ENCODE measurements at places on chromosomes 5 and 9.

- no peak for DNase-seq
Observed at GRCh38 chr9:111151537-111151936, 113.3 kb upstream of the LPAR1 start.

DNA sequence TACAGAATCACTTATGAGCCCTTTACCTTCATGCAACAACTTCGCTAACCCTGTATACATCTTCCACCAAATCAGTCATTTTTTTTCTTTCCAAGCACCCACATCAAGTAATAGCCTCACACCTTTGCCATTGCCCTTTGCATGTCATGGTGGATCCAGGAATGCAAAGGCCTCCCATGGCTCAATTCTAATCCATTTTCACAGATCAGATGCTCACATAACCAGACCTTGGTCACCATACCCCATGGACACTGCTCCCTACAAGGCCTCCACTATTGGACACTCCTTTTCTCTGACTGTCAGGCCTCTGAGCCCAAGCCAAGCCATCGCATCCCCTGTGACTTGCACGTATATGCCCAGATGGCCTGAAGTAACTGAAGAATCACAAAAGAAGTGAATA lies 179.5 kb downstream of the RASEF start:
- no peak for DNase-seq

DNA sequence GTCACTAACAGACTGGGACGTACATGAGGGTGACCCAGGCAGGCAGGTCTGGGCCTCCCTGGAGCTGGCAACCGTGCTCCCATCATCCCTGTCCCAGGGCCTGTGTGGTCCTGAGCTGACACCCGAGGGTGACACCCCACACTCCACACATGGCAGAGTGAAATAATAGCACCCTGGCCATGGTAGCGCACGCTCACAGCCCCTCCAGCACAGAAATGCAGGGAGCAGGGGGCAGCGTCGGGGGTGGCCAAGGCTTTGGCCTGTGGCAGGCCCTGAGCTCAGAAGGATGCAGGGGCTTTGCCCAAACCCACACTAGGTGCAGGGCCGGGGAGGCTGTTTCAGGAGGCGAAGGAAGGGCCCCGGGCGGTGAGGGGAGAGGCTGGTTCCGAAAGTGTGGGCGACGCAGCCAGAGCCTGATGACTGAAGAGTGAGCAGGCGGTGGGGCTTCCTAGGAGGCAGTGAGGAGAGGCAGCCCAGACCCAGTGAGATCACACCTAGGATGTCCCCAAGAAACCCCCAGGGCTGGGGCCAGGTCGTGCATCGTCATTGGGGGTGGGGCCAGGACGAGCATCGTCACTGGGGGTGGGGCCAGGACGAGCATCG lies 12.9 kb downstream of the OR2V2 start:
- peak; percentile 66 for DNase-seq

- no peak for DNase-seq
Observed at GRCh38 chr5:73454379-73455036, 5.9 kb upstream of the FOXD1 start.

DNA sequence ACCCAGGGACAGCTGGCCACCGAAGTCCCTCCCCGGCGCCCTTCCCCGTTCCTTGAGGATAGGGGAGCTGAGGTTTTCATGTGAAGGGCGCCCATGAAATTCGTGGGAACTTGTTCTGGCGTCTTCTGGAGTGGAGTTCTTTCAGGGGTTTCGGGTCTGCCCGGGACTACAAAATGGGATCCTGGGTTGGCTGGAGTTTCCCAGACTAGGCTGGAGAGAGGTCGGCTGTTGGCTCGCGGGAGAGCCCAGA lies 3.6 kb upstream of the RGMB start:
- no peak for DNase-seq

DNA sequence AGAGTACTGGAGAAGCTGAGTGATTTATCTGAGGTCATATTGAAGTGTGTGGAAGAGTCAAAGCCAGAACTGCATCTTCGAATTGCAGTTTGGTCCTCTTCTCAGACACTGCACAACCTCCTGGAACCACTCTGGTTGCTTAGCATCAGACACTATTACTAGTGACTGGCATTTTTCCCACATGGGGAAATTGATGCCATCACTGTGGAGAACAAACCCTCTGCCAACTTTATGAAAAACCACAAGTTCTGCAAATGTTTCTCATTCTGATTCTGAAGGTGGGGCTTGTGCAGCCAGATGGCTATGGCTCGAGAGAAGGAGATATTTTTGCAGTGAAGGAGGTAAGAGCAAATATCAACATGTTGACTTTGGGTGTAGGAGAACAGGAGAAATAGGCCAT lies 67.2 kb downstream of the KCTD16 start:
- no peak for DNase-seq

- DNase-seq = no peak
Observed at GRCh38 chr9:35616681-35617459, 1.3 kb downstream of the CD72 start.

DNA sequence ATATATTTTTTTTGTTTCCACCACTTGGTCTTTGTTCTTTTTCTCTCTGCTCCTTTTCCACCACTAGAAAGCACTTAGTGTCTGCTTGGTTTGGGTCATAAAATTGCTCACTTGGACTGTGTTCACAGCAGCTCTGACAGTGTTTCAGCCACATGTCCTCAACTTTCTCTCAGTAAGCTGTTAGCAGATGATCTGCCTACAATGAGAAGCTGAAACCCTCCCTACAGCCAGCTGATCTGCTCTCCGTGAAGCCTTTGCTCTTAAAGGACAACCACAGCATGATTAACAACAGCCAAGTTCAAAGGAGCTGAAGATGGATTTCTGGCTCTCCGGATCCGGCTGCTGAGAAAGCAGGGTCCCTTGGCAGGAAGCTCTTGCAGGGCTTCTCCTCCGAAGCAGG lies 31.6 kb downstream of the PRLR start:
- no peak for DNase-seq

- peak; percentile 68 for DNase-seq
Observed at GRCh38 chr5:177500685-177501522, 3.5 kb upstream of the PDLIM7 start.

GRCh38 chr9:2015581-2016407 lies 647 bp downstream of the SMARCA2 start:
- DNase-seq = peak; percentile 21

DNA sequence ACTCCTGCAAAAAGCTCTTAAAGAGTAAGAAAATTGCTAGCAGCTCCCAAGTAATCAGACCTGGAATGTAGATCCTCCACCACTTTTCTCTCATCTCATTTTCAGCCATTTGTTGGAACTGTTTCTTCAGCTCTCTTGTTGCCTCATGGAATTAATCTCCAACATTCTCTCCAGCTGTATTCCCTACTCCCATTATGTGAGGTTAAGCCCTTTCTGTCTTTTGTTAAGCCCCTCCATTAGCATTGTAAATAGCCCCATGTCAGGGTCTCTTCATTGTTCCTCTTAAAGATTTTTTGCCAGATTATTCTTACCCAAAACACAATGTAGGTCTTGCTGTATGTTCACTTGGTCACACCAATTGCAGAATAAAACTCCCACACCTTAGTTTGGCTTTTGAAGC lies 119.8 kb downstream of the PLPPR1 start:
- DNase-seq = no peak

GRCh38 chr9:113361304-113362018 lies 12.1 kb downstream of the BSPRY start:
- DNase-seq = no peak

- no peak for DNase-seq
Observed at GRCh38 chr5:150519978-150520377, 12.0 kb downstream of the NDST1 start.

DNA sequence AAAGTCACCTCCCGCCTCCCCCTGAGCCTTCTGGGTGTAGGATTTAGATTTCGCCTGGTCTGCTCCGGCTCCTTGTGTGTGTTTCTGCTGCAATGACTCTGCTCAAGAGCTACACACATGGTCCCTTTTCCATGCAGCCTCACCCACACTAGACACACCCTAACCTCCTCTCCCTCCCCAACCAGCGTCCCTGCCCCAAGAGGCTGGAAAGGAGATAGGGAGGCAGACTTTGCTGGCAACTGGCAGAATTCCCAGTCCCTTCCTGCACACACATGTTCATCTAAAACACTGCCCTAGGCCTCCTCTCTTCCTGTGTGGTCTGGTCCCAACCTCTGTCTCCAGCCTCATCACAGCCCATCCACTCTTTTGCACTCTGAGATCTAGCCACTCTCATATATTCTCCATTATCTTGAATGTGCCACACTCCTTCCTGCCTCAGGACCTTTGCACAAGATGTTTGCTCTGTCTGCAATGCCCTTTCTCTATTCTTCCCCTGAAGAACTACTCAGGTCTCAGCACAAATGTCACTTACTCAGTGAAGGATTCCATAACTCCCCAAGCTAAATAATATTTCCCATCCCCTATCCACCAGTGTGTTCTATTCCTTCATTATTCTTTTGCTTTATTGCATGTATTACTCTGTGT lies 253.8 kb downstream of the CDK5RAP2 start:
- no peak for DNase-seq

Data from activated CD4-positive, CD25-positive, alpha-beta regulatory T cell treated with anti-CD3 and anti-CD28 coated beads, Interleukin-2, amount 50 U/mL, for 16 hours (primary cell).